ENCODE measurements at places on chromosomes 2 and 18. TPM values are rescaled to one million over a fixed set of nuclear protein-coding genes. Genes with fewer than 3 reads are reported as not detected.

- no peak for DNase-seq
Observed at GRCh38 chr18:26992926-26993325, 127.4 kb upstream of the AQP4 start.

- no peak for DNase-seq
Observed at GRCh38 chr18:44750774-44751173, 70.1 kb downstream of the SETBP1 start.

DNA sequence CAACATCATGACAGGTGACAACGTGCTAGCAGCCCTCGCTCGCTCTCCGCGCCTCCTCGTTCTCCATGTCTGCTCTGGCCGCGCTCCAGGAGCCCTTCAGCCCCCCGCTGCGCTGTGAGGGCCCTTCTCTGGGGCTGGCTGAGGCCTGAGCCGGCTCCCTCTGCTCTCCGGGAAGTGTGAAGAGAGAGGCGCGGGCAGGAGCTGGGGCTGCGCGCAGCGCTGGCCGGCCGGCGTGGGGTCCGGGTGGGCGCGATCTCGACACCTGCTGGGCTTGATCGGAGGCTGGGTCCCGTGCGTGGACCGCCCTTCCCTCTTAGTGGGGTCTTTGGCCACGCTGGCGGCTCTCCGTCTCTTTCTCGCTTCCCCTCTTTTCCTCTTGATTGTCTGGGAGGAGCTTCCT lies 195.5 kb downstream of the ANKRD30BL start:
- no peak for DNase-seq

GRCh38 chr18:8813611-8814010 lies 108.3 kb downstream of the MTCL1 start:
- DNase-seq, result peak; percentile 31

DNA sequence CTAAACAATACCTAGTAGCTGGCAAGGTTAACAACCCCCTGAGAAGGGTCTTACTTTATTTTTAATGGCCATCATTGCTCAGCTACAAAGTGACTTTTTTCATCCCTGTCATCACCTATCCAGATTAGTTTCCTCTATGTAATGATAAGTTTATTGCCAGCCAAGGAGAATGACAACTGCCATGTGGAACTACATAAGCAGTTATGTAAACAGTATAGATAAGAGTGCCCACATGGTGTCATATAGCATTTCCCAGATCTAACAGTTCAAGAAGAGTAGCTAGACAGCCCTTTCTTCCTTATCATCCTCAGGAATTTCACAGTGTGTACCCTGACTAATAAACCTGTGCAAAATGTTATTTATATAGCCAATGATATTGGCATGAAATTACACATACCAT lies 240.2 kb upstream of the PIK3C3 start:
- peak; percentile 8 for DNase-seq

DNA sequence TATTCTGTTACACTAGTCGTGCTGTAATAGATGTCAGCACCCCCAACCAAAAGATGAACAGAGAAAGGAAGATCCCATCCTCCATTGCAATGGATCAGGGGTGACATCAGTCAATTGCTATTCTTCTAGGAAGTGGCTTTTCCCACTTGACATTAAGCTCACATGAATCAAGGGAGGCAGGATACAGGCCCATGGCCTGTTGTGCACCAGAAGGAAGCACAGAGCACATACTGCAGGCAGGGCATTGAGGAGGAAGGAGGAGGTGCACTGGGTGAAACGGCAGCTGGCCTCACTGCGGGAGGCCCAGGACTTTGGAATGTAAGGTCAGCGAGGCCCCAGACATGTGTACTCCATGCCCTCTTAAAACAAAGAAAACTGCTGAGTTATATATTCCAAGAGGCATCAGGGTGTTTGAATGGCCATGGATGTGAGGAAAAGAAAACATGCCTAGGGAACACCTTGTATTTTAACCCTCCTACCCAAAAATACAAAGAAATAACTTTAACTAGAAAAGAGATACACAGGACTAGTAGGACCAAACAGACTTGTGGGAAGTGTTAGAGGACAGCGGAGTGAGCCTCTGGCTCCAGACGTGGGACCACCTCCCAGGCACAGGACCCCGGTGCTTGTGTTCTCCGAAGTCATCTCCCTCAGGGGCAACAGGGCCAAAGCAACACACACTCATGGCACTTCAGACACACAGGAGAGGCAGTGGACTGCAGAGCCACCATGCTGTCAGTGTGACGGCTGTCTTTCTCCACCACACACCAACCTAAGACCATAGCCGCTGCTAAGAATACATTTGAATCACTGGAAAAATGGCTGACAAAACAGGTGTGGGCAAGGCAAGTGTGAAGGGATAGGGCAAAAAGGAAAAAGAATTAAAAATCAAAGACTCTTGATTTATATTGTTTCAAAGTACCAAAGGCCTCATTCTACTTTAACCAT lies 51.4 kb upstream of the RIOK3 start:
- DNase-seq, result peak; percentile 69

GRCh38 chr18:9055185-9055584 lies 47.3 kb upstream of the NDUFV2 start:
- DNase-seq, result peak; percentile 73

GRCh38 chr2:134146161-134146560 lies 107.7 kb upstream of the MGAT5 start:
- DNase-seq, result no peak

FOXI3 gene
- not detected for total RNA-seq

BABAM2 gene
- 29.0 TPM for total RNA-seq

KIAA2012 gene
- under 0.01 TPM for total RNA-seq

CHST10 gene
- 12.2 TPM for total RNA-seq

GKN2 gene
- not detected for total RNA-seq
